Osteocyte (in vitro differentiated cells): ENCODE measurements at places on chromosomes 6 and 20. TPM values are rescaled to one million over a fixed set of nuclear protein-coding genes. Genes with fewer than 3 reads are reported as not detected.

SMOC2 gene
- 11.5 and 11.6 TPM in 2 replicates for total RNA-seq

DNA sequence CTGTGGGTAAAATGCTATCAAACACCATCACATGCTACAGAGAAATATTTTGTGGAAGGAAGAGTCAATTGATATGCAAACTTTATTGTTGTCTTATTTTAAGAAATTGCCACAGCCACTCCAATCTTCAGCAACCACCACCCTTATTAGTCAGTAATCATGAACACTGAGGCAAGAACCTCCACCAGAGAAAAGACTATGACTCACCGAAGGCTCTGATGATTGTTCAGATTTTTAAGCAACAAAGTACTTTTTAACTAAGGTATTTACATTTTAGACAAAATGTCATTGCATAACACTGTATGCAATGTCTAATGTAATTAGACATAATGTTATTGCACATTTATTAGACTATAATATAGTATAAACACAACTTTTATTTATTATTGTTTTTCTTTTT lies 26.2 kb upstream of the MMP24 start:
- no peak for DNase-seq
- no peak overlapping the region for H3K4me3 ChIP-seq
- H3K4me1 ChIP-seq: peaks cover 2% of the 10 kb centered on the region
- no peak overlapping the region for H3K27ac ChIP-seq
- H3K27me3 ChIP-seq: no peaks in the 10 kb centered on the region

GRCh38 chr20:15440049-15440820 lies 1102.8 kb upstream of the FLRT3 start:
- H3K4me3 ChIP-seq: no peak overlapping the region
- no peaks in the 10 kb centered on the region for H3K27me3 ChIP-seq
- no peak for DNase-seq
- no peaks in the 10 kb centered on the region for H3K36me3 ChIP-seq
- no peak overlapping the region for H3K27ac ChIP-seq

DNA sequence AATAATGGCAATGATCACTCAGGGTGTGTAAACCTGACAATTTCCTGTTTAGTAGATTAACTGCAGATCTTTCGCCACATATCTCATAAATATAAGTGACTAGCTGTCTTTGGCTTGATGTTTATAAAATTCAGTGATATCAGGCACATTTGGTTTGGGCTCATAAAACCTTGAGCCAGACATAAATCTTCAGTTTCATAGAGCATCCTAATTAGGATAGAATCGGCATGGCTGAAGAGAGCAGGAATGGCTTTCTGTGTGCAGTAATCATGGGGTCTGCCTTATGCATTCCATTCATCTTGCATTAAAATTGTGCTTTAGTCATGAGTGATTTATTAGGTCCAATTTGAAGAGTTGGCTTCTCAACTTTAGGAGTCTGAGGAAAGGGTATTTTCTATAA lies 27.2 kb downstream of the AIG1 start:
- no peaks in the 10 kb centered on the region for H3K36me3 ChIP-seq
- H3K27me3 ChIP-seq: no peaks in the 10 kb centered on the region
- H3K27ac ChIP-seq: no peak overlapping the region

GRCh38 chr6:161305860-161306259 lies 32.0 kb upstream of the AGPAT4 start:
- no peaks in the 10 kb centered on the region for H3K27me3 ChIP-seq
- no peaks in the 10 kb centered on the region for H3K36me3 ChIP-seq
- no peak overlapping the region for H3K4me3 ChIP-seq
- peaks cover 4% of the 10 kb centered on the region for H3K4me1 ChIP-seq
- no peak for DNase-seq

PAQR8 gene
- total RNA-seq: 13.1 and 13.4 TPM in 2 replicates
